ENCODE measurements at places on chromosomes 1 and 21. TPM values are rescaled to one million over a fixed set of nuclear protein-coding genes. Genes with fewer than 3 reads are reported as not detected.

GRCh38 chr1:185739967-185740366, 5.8 kb downstream of the HMCN1 start:
- no peak for DNase-seq

Gene GBP7
- 1.3 TPM for total RNA-seq

DNA sequence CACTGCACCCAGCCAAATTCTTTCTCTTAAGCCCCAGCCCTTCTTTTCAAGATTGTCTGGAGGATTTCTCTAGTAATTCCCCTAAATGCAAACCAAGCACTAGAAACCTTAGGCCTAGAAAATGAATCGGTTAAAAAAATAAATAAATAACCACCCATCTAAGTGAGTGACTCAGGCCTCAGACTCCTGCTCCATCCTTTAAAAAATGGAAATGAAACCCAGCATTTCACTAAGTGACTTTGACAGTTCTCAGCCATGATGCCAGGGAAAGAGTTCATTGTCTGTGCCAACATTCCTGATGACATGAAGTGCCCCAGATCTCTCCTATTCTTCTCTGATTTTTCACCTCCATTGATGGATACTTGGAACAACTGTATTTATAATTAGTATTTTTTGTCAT, 415.2 kb upstream of the DAB1 start:
- no peak for DNase-seq

DNA sequence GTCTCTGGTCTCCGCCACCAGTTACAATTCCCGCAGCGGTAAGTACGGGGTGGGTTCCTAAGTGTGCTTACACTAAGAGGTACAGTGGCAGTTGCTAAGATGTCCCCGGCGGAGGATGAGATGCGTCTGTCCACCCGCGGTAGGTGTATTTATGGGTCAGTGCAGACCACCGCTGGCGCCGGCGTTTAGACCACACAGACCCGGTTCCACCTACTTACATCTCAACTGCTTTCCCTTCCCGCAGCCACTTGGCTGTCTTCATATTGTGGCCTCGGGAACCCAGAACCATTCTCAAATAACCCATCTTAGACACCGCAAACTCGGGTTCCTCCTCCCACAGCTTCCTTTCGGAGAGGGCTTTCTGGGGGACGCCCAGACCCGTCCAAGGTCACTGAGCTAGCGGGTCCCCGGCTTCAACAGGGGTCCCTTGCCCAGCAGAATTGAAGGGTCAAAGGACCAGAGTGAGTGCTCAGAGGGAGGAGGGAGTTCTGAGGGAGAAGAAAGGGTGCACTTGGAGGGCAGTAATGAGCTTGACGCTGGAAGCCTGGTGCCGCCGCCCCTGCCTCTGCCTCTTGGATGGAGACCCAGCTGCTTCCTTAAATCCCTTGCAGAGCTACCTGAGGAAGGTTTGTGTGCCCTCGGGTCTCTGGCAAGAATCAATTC, 8.6 kb downstream of the NR5A2 start:
- no peak for DNase-seq

GRCh38 chr1:68372487-68372886, 77.3 kb downstream of the RPE65 start:
- no peak for DNase-seq
